PC-3 (cell line): ENCODE measurements at places on chromosomes 12 and 14.

- DNase-seq = no peak
Measured at GRCh38 chr14:71597287-71597920, 334.8 kb upstream of the RGS6 start.

GRCh38 chr14:50544911-50545310 is 12.5 kb upstream of the MAP4K5 start:
- DNase-seq = no peak

DNA sequence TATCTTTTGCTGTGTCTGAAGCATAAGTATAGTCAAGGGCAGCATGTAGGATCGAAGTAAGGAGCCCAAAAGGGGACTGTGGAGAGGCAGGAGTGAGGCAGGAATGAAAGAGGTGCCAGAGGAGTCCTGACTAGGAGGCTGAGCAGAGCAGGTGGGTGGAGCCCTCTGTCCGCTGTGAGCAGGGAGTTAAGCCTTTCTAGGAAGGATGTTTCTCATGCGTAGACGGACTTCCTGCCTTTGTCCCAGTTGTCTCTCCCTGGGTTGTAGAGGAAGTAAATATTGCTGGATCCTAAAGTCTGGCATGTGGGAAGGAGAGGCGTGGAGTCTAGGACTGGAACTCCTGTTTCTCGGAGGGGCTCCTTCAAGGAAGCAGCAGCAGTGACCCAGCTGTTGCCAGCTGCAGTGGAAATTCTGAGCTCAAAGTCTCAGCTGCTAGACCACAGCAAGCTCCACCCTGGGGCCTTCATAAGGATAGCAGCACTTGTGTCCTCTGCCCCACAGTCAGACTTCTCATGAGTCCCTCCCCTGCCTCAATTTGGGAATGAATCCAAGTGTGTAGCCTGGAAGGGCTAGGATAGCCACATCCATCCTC is 44.0 kb downstream of the RBMS2 start:
- peak; percentile 25 for DNase-seq

DNA sequence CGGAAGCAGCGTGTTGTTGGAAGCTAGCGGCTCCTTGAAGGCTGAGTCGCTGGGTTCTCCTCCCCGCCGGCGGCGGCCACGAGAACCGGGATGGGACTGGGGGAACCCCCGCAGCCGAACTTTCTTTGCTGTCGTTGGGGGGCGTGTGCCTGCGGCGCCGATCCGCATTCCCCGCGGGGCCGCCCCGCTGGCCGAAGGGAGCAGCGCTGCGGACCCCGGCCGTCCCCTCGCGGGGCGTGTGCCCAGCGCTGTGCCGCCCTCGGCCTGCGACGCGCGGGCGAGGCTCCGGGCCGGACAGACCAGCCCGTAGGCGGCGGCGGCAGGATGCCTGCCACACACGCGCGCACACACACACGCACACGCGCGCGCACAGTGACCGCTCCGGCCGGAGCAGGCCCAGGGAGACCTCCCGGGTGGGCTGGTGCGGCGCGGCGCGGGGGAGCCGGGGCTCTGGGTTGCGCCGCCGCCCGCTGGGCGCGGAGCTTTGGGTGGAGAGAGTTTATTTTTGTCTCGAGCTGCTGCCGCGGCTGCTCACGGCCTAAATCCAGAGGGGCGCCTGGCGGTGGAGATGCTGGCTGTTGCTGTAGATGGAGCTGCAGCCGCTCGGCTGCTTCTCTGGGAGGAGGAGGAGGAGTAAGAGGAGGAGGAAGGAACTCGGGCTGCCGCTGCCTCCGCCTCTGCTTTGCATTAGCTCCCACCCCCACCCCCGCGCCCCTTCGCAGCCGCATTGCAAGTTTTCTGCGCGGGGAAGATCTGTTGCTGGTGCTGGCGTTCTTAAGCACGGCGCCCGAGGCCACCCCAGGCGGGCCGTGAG is at the start of gene SAMD4A:
SAMD4A (plus strand) TSS at position 719 of the 814 bp plus-strand sequence. CDS start 789 bp downstream, outside the sequence.
- peak; percentile 95 for DNase-seq

GRCh38 chr12:122980183-122981035 is at the start of gene ARL6IP4:
TSS of gene ARL6IP4 (plus strand) at chr12:122980681. CDS start at chr12:122981140, 459 bp downstream.
- DNase-seq = peak; percentile 67

DNA sequence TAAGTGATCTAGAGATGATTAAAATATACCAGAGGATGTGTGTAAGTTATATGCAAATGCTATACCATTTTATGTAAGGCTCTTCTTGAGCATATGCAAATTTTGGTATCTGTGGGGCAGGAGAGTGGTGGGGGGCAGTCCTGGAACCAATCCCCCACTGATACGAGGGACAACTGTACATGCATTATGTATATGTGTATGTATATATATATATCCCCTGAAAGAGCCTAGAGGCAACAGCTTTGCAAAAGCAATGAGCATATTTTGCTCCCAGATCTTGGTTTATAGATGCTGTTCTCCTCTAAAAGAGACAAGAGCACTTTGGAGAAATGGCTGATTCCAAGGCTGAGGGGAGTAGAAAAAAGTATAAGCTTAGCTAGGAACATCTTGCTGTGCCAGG is 12.4 kb upstream of the SLC25A3 start:
- DNase-seq = no peak

- no peak for DNase-seq
Measured at GRCh38 chr12:51922146-51922545, 14.8 kb downstream of the ACVRL1 start.

- peak; percentile 42 for DNase-seq
Measured at GRCh38 chr12:15151161-15152091, 69.8 kb downstream of the RERG start.

- DNase-seq = no peak
Measured at GRCh38 chr12:96045566-96045965, 10.2 kb upstream of the LTA4H start.

GRCh38 chr14:23352506-23353432 is at the start of gene SLC22A17:
TSS of gene SLC22A17 (minus strand) at chr14:23352887.
- peak; percentile 72 for DNase-seq

GRCh38 chr12:127928615-127929571 is 338.1 kb upstream of the TMEM132C start:
- peak; percentile 70 for DNase-seq

DNA sequence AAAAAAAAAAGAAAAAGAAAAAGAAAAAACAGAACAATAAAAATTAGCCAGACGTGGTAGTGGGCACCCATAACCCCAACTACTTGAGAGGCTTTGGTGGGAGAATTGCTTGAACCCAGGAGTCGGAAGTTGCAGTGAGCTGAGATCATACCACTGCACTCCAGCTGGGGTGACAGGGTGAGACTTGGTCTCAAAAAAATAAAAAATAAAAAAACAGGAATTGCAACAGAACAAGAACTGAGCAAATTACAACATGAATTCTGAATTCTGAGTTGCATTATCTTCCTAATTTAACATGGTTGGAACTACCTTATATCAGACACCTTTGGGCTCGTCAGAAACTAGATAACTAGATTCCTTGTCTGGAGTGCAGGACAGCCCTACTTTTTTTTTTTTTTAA is 53.3 kb upstream of the NR2C1 start:
- no peak for DNase-seq

GRCh38 chr12:98808243-98808875 is 163.3 kb downstream of the APAF1 start:
- peak; percentile 49 for DNase-seq
